GM13976 (cell line): ENCODE measurements at places on chromosomes 5 and 9.

- no peak for DNase-seq
Measured at GRCh38 chr9:131068076-131068816, 28.1 kb upstream of the AIF1L start.

DNA sequence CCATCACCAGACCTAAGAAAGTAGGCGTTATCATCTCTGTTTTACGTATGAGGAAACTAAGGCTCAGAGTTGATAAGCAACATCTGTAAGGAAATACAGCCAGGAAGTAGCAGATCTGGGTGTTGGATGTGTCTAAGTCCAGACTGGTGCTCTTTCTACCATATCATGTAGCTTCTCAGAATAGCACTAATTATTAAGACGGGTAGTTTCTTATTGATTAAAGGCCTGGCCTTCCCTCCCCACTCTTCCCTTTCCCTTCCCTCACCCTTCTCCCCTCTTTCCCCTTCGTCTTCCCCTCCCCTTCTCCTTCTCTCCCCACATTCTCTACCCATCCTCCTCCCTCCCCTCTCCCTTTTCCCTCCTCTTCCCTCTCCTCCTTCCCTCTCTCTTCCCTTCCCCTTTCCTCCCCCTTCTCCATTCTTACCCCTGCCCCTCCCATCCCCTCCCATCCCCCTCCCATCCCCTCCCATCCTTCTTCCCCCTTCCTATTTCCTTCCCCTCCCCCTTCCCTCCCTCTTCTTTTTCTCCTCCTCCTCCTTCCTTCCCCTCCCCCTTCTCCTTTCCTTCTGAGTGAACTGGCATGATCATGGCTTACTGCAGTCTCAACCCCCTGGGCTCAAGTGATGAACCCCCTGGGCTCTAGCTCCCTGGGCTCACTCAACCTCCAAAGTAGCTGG, 79.4 kb downstream of the SNX24 start:
- no peak for DNase-seq

DNA sequence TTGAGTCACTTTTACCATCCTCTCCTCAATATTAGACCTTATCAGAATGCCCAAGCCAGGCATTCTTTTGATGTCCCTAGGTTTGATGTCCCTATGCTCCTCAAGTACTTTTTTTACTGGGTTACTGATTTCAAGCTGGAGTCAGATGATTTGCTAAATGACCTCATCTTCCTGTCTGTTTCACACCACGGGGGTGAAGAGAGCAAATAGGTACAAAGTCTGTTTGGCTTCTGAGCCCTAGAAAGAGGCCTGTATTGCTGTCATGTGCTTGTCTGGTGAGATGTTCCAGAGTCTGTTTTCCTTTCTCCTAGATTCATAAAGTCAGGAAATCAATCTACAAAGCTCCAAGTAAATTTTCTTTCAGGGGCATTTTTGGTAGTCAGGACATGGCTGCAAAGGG, 12.7 kb upstream of the DAB2 start:
- DNase-seq = no peak

DNA sequence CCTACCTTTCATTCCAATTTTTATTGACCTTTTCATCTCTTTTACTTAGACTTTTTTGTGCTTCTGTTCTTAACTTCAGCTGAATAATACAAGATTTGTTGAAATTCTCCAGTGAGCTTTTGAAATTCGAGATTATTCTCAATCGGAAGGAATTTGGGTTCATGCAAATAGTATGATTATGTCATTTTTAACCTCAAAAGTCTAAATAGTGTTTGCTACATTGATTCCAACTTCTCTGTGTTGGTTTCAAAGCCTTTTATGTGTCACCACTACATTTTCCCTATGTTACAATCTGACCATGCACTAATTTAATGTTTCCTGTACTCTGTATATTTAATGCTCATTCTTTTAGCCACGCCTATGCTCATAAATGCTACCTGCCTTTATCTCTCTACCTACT, 44.1 kb downstream of the VPS13A start:
- DNase-seq = no peak

- no peak for DNase-seq
Measured at GRCh38 chr9:8456344-8456743, 656.8 kb upstream of the DMAC1 start.

DNA sequence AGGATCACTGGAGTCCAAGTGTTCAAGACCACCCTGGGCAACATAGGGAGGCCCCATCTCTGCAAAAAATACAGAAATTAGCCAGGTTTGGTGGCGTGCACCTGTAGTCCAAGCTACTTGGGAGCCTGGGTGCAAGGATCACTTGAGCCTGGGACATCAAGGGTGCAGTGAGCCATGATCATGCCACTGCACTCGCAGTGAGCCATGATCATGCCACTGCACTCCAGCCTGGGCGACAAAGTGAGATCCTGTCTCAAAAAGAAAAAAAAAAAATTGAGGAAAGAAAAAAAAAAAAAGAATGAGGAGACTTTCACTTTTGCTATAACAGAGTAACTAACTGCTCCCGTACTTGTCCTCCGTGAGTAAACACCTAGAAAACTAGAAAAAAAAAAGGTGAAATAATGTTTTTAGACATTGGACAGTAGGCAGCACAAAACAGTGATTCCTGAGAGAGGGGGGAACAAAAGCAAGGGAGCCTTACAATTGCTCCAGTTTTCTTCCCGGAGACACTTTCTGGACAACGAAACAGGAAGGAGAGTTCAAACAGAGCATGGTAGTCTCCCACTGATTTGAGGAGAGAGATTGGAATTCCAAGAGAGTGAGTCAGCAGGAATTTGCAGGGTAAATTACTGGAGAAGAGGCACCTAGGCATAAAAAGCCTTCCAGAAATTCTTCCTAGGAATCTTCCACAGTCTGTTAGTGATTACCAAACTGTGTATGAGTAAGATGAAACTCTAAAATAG, 6.9 kb upstream of the ZBTB5 start:
- DNase-seq = no peak

DNA sequence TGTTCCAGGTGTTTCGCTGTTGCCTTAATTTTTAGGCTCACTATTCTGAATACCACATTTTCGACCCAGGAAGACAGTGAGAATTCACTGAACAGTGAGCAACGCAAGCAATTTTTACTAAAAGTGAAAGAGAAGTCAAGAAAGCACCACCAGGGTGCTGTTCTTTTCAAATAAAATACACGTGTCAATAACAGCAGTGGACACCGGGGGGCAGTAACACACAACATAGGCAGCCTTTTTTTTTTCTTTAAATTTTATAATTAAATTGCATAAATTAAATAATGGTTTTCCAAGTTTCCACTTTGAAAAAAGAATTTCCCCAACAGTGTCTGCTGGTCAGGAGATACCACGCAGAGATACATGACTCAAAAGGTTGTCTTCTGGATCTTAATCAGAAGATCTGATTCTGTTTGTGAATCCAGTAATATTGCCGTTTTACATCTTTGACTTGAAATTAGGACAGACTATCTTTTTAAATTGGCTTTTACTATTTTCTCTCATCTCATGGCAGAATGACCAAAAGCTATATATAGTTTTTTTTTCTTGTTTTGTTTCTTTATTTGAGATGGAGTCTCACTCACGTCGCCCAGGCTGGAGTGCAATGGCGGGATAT, 47.1 kb upstream of the SH3GL2 start:
- DNase-seq = peak; percentile 52

DNA sequence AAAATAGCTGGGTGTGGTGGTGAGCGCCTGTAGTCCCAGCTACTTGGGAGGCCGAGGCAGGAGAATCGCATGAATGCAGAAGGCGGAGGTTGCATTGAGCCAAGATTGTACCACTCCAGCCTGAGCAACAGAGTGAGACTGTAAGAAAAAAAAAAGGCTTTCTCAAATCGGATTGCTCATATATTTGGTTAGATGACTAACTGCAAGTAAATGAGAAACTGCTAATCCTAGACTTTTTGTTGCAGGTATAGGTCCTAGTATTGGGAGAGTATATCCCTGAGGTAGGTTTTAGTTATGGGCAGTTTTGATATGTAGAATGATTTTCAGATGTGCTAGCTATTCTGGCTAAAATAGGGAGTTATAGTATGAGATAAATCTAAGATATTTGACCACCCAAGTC, 944.8 kb downstream of the DNAH5 start:
- no peak for DNase-seq
